ENCODE measurements at places on chromosomes 12 and 14.

DNA sequence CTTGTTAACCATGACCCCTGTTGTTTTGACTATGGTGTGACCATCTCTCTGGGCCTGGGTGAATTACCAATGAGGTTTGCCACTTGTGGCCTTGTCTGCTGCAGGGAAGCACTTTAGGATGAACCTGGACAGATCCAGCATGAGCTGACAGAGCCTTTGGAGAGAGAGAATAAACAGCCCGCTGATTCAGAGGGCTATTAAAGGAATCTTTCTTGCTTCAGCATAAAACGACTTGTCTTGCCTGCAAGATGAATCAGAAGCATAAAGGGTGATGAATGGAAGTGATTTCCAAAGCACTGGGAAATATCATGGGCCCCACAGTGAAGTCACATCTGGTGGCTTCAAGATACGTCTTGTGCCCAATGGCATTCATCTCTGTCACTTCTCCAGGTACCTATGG is 69.0 kb upstream of the WSCD2 start:
- DNase-seq: no peak

- no peak for DNase-seq
Measured at GRCh38 chr12:44342371-44342770, 506.5 kb downstream of the TMEM117 start.

- DNase-seq: no peak
Measured at GRCh38 chr12:80364056-80364455, 80.0 kb upstream of the PTPRQ start.

DNA sequence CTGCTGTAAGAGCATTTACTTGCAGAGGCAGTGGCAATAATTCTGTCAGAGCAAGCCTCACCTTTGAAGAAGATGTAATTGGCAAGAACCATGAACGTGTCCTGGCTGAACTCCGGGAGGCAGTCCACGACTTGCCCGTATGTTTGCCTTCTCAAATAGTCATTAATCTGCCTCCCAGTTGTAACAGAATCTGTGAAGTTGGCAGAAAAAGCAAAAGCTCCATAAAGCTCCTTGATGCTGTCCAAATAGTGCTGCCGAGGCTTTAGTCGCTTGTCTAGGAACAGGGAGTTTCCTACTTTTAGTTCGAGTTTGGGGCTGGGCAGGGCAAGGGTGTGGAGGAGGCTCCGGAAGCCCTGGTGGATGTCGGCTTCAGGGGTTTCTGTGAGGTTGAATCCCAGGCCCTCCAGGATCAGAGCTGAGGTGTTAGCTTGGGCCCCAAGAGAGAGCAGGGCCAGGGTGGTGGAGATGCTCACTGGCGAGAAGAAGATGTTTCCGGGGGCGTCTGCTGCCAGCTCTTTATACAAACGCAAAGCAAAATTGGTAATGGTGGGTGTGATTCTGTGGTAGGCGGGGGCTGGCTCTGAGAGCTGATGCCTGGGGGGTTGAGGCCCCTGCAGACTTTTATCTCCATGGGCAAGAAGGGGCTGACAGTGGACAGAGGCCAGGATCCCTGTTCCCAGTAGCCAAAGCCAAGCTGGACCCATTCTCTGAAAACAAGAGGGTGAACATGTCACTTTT is 4.4 kb downstream of the SERPINA11 start:
- DNase-seq: no peak

GRCh38 chr12:21771311-21771710 is 3.2 kb downstream of the KCNJ8 start:
- DNase-seq: no peak

DNA sequence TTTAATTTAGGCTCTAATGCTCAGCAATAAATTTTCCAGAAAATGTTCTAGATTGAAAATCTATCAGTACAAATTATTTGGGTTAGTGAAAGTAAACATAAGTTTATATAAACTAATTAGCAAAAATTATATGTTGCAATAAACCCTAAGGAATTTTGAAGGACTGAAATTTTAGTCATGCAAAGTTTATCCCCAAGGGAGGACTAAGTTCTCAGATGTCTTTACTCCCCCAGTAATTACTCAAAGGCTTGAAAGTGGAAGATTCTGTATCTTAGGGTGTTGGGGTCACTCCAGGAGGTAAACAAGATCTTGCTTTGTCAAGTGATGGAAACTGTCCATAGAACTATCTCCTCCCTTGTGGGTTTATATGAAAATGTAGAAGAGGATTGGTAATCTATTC is 183.7 kb downstream of the AKAP6 start:
- no peak for DNase-seq

DNA sequence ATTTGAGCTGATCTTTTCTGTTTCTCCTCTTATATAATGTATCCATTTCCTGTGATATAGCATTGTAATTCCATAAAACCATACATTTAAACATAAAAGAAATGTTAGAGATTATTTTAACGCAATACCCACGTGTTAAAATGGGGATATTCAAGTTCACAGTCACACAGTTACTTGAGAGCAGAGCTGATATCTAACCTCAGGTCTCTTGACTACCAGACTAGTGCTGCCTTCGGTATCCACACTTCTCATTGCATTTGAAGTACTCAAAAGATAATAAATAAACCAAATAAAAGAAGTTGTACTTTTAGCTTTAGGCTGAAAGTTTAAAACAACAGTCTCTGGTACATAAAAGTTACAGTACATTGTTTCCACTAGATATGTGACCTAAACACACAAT is 2.9 kb downstream of the CLECL1 start:
- no peak for DNase-seq

GRCh38 chr12:113651662-113652061 is 180.0 kb upstream of the LHX5 start:
- no peak for DNase-seq

DNA sequence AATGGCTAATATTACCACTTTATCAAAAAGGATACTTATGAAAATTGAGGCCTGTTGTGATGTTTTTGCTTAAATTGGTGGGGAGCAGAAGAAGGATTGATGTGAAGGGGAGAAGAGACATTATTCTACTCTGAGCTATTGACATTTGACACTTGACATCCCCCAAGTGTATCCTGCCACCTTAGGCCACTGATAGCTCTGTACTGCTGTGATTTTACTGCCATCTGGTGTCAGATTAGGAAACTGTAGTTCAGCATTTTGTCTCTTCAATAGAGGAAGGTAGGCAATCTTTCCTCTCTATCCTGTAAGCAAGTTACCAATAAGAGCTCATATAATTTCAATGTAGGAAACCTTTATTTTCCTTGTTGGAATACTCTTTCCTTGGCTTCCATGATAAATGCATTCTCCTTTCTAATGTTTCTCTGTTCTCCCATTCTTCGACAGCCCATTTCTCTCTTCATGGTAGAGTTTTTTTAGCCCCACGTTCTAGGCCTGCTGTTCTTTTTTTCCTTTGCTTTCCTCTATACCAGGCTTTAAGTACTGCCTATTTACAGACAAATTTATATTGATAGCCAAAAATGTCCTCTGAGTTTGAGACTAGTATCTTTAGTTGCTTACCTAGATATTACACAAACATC is 46.3 kb downstream of the PPHLN1 start:
- no peak for DNase-seq

GRCh38 chr14:93035585-93035916 is 80.2 kb downstream of the ITPK1 start:
- DNase-seq: no peak

DNA sequence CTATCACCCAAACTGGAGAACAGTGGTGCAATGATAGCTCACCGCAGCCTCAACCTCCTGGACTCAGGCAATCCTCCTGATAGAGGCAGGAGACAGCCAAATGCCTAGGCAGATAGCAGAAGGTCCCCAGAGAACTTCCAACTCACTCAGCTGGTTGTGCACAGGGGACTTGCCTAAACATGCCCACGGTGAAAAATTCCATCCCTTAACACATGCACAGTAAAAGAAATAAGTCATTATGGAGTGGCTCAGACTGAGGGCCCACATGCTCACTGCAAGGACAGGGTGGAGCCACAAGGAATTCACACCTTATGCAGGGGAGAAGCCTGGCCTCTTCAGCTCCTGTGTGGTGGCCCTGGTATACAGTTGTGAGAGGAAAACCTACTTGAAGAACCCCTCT is 525.8 kb upstream of the ATP2B1 start:
- no peak for DNase-seq

GRCh38 chr12:91627225-91627624 is 444.6 kb upstream of the DCN start:
- DNase-seq: no peak

DNA sequence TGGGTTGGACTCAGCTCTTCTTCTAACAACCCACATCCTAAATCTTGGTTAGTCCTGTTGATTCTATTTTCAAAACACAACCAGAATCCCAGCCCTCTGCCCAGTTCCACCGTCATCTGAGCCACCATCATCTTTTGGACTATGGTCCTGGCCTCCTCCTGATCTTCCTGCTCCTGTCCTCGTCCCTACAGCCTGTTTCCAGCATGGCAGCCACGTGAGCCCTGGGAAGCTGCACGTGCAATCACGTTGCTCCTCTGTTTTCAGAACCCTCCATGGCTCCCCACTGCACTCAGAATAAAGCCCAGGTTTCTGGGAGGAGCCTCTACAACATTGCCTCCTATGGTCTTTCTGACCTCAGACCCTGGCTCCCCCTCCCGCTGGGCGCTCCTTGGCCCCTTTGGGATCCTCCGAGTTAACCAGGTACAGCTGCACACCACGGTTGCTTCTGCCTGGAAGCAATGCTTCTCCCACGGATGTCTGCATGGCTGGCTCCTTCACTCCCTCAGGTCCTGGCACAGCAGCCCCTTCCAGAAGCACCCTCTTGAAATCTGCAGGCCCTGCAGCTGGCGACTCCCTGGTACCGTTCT is 44.5 kb downstream of the BEGAIN start:
- no peak for DNase-seq

- no peak for DNase-seq
Measured at GRCh38 chr12:11849757-11850504, 200.5 kb downstream of the ETV6 start.

DNA sequence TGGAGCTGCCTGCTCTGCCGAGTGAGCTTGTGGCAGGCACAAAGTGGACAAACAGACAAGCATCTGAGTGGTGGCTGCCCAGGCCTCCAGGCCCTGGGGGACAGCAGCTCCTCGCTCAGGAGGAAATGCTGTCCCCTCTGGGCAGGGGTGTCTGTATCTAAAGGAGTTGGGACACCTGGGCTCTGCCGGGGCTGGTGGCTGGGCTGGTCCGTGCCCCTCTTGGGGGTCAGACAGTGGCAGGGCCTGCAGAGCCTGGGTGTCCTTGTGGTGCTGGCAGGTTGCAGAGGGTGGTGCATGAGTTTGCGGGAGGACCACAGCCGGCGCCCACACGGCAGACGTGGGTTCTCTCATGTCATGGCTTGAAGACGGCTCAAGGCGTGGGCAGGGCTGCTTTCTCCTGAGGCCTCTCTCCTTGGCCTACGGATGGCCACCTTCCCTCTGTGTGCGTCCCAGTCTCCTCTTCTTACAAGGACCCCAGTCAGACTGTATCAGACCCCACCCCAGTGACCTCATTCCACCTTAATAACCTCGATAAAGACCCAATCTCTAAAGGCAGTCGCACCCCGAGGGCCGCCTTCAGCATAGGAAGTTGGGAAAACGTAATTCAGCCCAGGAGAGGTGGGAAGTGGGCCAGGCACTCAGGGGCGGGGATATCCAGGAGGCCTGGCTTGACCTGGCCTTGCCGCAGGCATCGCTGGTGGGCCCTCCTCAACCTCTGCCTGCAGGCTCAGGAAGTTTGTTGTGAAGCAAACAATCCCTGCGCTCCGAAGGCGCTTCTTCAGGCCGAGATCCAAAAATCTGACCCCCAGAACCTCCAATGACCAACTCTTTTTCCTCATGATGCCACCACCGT is 110.0 kb downstream of the KIF26A start:
- no peak for DNase-seq

- DNase-seq: no peak
Measured at GRCh38 chr12:121774968-121775474, 18.5 kb downstream of the RHOF start.

- no peak for DNase-seq
Measured at GRCh38 chr14:100677554-100678468, 48.9 kb upstream of the DLK1 start.

- no peak for DNase-seq
Measured at GRCh38 chr14:55746558-55746957, 166.6 kb downstream of the KTN1 start.

DNA sequence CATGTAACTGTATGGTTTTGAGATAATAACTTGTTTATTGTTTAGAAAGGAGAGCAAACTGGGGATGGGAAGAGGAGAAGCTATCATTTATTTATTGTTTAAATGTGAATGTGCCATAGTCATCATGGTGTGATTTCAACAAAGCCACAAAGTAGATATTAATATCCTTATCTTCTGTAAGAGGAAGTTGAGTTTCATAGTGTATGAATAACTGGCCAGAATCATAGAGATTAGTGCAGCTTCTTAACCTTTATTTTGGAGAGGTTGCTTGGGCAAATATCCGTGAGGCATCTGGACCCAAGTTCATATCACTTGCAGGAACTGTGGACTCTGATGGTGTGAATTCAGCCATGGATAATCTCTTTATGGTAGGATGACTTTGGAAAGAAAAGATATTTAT is 26.8 kb upstream of the LYZ start:
- no peak for DNase-seq

DNA sequence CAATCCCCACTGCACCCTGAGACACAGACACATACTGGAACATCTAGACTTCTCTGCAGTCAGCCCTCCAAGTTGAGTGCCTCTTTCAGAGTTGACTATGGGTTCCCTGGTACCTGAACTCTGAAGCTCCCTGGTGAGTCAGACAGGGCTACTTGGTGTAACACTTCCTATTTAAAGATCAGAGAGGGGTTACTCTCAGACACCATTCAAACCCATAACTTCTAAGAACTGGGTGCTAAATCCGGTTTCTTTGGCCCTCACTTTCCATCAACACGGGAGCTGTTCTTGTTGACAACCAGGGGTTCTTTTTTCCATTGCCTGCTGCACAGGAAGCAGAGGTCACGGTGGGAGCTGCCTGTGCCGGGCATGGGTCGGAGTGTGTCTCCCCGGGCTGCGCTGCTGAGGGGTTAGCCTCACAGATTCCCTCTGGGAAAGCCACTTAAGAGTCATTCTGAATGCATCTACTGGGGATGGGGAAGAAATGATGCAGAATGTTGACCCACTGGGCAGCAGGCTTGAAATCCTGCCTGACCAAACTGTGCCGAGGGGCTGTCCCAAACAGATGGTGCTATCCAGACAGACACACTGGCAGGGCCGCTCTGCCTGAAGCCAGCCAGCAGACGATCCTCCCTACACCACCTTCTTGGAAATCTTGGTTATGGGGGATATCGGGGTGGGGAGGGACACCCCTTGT is 74.1 kb downstream of the PITPNM2 start:
- peak; percentile 24 for DNase-seq

GRCh38 chr12:66965621-66966020 is 286.7 kb upstream of the GRIP1 start:
- no peak for DNase-seq

DNA sequence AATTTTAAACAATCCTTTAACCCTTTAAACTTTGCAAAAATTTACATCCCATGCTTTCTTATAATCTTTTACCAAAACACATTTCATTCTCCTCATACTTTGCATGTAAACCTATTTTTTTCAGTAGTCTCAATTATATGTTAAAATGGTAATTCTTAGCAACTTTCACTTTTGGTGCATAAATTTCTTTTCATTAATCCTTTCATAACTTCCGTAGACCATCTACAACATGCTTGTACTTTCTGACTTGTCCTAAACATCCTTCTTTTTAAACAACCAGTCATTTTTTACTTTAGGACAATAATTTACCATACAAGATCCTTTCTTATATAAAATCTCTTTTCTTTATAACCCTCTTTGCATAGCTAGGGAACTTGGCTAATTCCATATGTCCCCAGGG is 19.5 kb downstream of the CCDC91 start:
- DNase-seq: no peak

- no peak for DNase-seq
Measured at GRCh38 chr12:4743046-4743445, 22.8 kb downstream of the GALNT8 start.

Measured in activated CD8-positive, alpha-beta memory T cell treated with anti-CD3 and anti-CD28 coated beads for 4 hours (primary cell).